Stimulated activated CD4-positive, alpha-beta T cell treated with anti-CD3 and anti-CD28 coated beads, Interleukin-1b, Interleukin-23, amount 100 ng/mL, for 4 hours (primary cell): ENCODE measurements at places on chromosomes 11 and 22.

DNA sequence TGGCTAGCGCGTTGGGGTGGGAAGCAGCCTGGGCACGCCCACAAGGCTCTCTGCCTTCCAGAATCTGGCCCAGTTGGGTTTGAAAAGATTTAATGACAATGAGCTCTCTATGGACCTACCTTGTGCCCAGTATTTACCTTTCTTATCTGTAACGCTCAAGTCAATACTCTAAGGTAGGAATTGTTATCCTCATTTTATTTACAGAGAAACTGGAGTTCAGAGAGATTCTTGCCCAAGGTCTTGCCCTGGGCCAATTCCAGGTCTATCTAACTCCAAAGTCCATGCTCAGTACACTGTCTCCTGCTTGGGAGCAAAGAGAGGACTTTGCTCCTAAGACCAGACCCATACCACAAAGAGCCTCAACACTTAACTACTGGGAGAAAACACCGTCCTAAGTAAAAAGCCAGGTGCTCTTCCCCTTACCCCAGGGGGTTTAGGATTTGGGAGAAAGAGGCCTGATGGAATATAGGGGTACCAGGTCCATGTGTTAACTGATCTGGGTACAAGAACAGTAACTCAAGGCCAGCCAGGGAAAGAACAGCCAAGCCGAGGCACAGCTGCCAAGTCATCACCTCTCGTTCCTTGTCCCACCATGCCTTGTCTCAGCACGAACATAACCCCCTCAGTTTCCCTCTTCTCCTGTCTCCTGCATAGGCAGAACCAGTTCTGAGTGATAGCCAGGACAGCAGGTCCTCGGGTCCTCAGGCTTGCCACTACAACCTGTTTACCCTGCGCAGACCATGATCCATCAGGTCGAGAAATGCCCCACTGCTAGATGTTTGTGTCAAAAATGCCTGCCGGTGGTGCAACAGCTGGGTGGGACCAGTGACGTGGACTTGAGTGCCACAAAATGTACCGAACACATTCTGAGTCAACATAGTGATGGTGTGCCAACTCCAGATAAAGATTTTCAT lies 14.6 kb downstream of the APOA4 start:
- no peak for DNase-seq

- DNase-seq, result no peak
Observed at GRCh38 chr22:46913351-46913750, 150.9 kb downstream of the TBC1D22A start.

GRCh38 chr11:85826116-85826855 lies 15.3 kb upstream of the SYTL2 start:
- no peak for DNase-seq

DNA sequence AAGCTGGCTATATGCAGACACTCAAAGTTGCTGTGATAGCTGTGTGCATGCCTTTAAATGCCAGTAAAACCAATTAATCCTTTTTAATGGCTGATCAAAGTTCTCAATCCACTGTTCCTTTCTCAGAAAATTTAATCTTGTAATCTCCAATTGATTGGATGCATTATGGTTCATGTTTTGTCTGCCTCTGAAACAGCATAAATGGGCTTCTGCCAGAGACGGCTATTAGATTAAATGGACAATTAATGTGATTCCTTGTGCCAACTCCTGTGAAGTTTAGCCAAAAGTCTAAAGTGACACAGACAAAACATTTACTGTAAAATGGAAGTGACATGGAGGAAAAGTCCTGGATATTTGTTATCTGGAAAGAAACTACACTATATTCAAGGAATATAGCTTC lies 952.5 kb upstream of the FAT3 start:
- no peak for DNase-seq

DNA sequence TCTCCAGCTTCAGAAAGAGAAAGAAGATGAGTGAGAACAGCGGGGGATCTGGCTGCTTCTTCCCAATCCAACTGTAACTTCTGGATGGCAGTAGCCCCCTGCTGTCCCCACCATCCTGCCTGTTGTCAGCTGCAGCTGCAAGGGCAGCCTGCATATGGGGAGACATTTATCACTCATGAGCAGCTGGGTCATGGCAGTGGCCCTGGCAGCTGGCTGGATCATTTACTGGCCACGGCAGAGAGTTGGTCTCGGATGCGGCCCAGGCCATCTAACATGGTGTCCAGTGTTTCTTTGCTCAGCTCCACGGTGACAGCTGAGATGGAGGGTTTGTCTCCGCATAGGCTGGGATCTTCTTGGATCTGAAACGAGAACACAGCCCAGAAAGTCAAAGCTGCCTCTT lies 14.8 kb downstream of the COMMD9 start:
- no peak for DNase-seq

DNA sequence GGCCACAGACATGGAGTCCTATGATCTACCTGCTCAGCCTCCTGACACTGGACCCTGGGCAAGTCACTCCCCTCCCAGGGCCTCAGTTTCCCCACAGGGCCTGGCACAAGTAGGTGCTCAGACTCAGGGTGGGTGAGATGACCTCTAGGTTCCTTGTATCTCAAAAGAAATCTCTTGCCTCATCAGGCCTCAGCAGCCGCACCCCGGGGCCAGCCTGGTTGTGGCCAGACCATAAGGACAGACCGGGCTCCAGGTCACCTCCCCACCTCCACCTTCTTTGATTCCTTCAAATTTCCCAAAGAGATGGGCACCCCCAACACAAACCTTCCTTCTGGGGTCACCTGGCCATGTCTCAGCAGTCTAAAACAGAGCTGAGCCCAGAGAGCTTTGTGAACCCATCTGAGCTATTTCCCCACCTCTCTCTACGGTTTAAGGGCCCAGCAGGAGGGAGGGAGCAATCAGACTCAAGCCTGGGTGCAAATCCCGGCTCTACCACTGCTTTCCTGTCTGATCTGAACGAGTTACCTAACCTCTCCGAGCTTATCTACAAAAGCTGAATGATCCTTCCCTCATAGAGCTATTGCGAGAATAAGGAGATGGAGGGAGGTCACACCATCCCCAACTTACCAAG lies 2.5 kb upstream of the APOL4 start:
- DNase-seq, result no peak

GRCh38 chr11:5224538-5225479 lies 2.1 kb downstream of the HBB start:
- DNase-seq, result no peak

DNA sequence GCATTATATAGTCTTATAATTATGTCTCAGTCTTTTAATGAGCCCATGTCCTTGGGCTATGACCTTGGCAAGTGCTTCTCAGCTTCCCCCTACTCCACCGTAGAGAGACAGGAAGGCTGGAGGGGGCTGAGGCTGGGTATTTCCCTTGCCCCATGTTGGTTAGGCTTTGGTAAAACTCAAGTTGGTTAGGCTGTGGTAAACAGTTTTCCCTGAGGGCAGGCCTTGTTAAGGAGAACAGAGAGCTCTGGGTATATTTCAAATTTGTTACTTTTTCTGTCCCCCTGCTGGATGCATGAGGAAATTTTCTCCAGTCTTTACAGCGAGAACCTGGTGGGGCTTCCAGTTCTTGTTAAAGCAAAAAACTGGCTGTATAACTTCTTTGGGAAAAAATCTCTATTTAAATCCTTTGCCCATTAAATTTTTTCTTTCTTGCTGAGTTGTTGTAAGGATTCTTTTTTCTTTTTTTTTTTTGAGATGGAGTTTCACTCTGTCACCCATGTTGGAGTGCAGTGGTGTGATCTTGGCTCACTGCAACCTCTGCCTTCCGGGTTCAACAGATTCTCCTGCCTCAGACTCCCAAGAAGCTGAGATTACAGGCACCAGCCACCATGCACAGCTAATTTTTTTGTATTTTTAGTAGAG lies 12.2 kb upstream of the DCHS1 start:
- no peak for DNase-seq

- DNase-seq, result peak; percentile 39
Observed at GRCh38 chr22:24429411-24430365, 2.3 kb downstream of the ADORA2A start.

- DNase-seq, result no peak
Observed at GRCh38 chr11:2691991-2692875, 7.6 kb downstream of the KCNQ1OT1 start.

GRCh38 chr11:101090679-101091270 lies 38.8 kb downstream of the PGR start:
- no peak for DNase-seq

GRCh38 chr22:20031732-20032406 lies 11.0 kb downstream of the TANGO2 start:
- DNase-seq, result no peak

GRCh38 chr11:64409707-64410403 lies 50.9 kb downstream of the RPS6KA4 start:
- no peak for DNase-seq

GRCh38 chr11:67275606-67276409 lies 9.5 kb downstream of the GRK2 start:
- DNase-seq, result no peak

DNA sequence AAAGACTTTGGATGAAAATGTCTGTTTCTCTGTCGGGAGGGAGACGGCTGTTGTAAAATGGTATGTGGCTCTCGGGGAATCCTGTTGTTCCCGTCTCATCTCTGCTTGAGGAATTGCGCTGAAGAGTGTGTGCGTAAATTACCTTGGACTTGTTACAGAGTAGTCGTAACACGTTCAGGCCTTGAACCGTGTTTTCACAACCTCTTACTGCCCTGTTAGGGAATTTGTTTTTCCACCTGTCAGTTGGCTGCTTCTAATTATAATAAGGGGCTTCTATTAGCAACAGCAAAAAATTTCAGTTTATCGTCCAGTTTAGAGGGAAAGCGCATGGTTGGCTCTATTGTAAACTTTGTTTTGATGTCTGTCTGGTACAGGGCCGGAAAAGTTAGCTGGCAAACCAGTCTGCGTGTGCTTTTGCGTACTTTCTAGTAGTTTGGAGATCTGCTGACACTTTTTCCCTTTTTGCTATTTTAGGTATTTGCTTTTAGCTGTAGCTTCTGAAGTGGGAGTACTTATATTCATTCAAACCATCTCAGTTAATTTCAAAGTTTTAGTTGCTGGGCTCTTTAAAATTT lies 1.5 kb downstream of the HIPK3 start:
- DNase-seq, result no peak

DNA sequence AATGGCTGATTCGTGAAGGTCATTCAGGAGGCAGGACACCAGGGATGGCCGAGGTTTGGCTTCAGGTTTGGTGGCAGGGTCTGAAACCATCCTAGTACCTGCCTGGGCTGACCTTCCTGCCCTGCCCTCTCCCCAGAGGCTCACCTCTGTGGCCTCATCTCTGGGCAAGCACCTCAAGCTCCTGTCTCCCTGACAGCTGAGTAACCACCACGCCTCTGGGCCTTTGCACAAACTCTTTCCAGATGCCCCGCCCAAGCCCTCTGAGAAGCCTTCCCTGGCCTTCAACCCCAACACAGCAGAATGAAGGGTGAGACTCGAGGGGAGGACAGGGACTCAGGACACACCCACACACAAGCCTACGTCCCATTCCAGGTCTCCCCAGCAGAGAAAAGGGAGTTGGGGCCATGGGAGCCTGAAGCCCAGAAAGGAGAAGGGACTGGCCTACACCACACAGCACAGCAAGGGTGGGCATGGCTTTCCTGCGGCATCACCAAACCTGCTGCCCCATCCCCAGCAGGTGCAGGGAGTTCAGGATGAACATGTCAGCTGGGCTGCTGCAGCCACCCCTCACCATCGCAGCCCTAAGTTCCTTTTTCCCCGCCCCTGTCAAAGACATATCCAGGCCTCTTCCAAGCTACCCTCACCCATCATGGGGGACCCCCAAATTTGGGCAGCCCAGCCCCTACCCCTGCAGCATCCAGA lies 2.4 kb downstream of the SHISA8 start:
- DNase-seq, result no peak

DNA sequence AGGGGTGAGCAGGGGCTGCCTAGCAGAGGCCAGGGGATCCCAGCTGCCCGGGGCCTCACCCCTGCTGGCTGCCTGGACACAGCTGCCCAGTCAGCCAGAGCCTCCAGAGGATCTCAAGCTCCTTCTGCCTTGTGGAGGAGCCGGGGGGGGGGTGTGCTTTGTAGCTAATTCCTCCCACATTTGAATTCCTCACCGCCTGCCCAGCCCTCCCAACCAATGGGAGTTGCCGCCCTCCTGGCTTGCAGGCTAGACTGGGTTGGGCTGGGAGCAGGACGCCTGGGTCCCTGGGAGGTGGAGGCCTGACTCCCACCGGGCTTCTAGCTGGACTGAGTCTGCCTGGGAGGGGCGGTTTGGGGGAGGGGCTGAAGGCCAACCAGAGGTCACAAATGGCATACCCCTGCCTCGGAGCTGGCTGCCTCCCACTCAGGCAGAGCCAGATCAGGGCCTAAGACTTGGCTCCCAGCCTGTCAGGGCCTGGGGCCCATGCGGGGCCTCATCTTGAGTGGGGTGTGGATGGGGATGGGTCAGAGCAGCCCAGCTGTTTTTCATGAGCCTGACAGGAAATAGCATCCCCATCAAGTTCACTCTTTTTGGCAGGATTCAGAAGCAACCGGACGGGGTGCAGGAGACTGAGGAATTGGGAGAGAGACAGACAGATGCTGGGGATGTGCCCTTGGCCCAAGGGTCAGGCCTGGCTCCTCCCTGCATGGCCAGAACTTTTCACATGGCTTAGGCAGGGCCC lies 29.2 kb upstream of the PDE2A start:
- no peak for DNase-seq

GRCh38 chr11:69654660-69655478 lies 13.9 kb downstream of the CCND1 start:
- DNase-seq, result no peak

DNA sequence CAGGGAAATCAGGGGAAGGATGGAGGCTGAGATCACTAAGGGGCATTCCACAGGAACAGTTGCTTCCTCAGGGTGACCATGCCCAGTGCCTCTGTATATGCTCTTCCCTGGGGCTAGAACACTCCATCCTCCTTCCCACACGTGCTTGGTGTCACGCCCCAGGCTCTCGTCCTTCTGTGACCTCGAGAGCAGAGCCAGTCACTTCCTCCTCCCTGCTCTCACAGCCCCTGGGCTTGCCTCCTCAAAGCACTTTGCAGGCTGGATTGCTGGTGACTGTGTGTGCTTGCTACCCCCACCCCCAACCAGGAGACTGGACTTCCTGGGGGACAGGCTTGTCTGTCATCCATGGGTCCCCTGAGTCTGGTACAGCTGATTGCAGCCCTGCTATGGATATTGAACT lies 56.5 kb upstream of the AMPD3 start:
- no peak for DNase-seq

- peak; percentile 51 for DNase-seq
Observed at GRCh38 chr11:2892215-2892966, 6.8 kb upstream of the CDKN1C start.

DNA sequence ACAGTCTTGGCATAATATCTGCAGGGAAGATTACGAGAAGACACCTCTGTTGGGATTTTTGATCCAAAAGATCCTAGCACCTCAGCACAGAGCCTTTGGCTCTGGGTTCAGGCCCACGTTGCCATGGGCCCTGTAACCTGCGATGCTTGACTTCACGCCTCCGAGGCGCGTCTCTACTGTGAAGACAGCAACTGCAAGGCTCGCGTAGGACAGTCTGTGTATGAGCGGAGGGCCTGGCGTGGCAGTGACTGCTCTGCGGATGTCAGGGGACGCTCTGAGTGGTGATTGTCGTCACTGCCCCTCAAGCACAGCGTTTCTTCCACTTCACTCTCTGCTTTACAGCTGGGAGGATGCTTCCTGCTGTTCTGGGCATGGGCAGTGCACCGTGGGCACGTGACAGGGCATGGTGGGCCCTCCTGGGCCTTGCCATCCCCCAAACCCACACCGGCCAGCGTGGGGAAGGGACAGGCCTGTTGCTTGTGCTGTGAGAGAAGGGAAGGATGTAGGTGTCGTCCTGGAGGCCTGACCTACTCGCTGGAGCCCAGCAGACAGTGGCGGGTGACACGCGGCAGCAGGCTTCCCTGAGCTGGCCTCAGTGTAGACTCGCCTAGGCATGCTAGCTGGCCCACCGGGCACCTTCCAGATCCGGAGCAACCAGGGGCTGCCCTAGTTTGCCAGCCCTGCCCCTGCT lies 26.5 kb downstream of the GLB1L2 start:
- no peak for DNase-seq
